Gastrocnemius medialis (tissue), 4 donors: ENCODE measurements at places on chromosomes 11 and 22. TPM values are rescaled to one million over a fixed set of nuclear protein-coding genes. Genes with fewer than 3 reads are reported as not detected.

Gene SYT9
- 0.09 TPM for total RNA-seq

Gene CENPM
- not detected for total RNA-seq

Gene CDKN1C
- total RNA-seq: 42.8 TPM

DNA sequence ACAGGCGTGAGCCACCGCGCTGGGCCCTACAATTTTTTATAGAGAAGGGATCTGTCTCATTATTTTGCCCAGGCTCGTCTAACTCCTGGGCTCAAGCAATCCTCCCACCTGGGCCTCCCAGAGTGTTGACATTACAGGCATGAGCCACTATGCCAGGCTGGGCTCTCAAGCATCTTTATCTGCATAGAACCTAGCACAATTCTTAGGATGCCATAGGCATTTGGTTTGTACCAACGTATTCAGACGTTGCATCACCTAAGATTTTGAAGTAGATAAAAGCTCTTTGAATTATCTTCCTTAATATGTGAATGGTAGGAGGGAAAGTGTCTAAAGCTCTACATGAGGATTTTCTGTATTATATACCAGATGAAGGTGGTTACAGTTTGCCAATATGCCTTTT lies 30.5 kb downstream of the RTN3 start:
- no peaks in the 10 kb centered on the region for H3K36me3 ChIP-seq
- no peak overlapping the region for H3K27ac ChIP-seq
- H3K27me3 ChIP-seq: no peaks in the 10 kb centered on the region
- H3K4me3 ChIP-seq: no peak overlapping the region
- no peaks in the 10 kb centered on the region for H3K4me1 ChIP-seq
- DNase-seq: no peak

DNA sequence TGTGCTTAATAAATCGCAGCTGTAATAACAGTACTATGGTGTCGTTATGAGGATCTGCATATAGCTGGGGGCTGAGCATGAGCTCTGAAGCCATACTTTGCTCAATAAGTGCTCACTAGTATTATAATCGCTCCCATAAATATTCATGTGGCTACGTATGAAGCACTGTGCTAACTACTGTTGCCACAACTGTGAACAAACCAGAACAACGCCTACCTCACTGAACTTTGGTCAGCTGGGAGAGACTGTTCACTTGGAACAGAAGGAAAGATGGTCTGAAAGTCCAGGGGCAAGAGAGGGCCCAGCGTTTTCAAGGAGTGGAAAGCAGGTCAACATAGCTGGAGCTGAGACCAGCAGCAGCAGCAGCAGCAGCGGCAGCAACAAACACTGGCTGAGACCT lies 141.6 kb downstream of the EFCAB6 start:
- H3K4me1 ChIP-seq: no peaks in the 10 kb centered on the region
- H3K4me3 ChIP-seq: no peak overlapping the region
- no peaks in the 10 kb centered on the region for H3K27me3 ChIP-seq
- no peak for DNase-seq
- no peak overlapping the region for H3K27ac ChIP-seq
